Activated CD4-positive, alpha-beta T cell treated with anti-CD3 and anti-CD28 coated beads for 24 hours (primary cell): ENCODE measurements at places on chromosomes 6 and 20.

- DNase-seq: no peak
Measured at GRCh38 chr6:44000164-44000842, 126.9 kb downstream of the MRPL14 start.

GRCh38 chr6:2186516-2186915 is 58.9 kb downstream of the GMDS start:
- peak; percentile 27 for DNase-seq

DNA sequence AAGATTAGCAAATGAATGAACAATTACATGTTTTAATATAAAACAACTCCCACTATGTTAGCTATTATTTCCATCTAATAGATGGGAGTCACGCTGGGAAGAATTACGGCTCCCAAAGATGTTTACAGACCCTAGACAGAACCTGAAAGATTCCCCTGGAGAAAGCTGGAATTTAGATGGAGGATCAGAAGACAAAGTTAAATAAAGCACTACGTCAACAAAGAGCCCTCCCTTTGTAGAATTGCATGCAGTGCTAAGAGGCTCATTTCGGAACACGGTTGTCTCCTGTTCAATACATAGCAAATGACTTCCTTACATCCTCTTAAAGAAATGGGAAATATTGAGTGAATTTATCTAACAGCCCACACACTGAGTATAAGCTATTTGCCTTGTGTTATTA is 328.3 kb downstream of the CBLN4 start:
- no peak for DNase-seq

GRCh38 chr6:72987301-72987700 is 238.0 kb downstream of the KHDC1L start:
- no peak for DNase-seq

- DNase-seq: no peak
Measured at GRCh38 chr6:22071270-22072041, 225.4 kb downstream of the PRL start.

DNA sequence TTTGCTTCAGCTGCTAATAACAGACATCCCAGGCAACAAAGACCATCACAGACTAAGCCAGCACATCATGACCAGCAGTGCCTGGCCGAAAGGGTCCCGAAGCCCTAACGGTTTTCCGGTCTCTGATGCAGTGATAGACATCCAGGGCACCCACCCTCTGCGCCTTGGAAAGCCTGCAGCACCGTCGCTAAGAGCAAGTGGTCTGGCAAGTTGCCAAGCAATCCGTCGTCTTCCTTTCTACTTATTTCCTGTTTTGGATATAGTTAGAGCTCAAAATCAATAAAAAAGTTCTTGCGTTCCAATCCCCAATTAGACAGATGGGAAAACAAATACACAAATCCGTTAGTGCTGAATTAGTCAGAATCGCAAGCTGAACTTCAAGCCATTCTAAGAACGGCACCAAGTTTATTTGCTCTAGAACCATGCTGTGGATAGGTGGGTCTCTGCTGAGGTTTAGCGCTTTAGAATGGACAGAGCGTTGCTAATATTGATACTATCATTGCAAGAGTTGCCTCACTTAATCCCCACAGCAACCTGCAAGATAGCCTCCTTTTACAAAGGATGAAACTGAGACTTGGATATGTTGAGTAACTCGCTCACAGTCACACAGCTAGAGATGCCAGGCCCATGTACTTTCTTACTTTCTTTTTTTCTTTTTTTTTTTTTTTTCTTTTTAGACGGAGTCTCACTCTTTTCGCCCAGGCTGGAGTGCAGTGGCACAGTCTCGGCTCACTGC is 163.3 kb upstream of the SNX9 start:
- DNase-seq: no peak
